ENCODE measurements at places on chromosomes 2 and 18.

DNA sequence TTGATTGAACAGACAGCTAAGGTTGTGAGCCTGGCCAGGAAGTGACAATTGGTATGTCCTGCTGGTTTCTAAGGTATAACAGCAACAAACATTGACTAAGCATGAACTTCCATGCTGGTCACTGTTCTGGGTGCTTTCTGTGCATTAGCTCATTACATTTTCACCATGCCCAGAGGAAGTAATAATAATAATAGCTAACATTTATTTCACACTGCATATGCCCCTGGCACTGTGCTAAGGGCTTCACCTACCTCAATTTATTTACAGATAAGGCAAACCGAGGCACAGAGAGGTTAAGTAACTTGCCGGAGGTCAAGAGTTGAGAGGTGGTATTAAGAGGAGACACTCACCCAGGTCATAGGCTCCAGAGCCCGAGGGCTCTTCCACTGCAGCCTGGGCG lies 113.6 kb downstream of the PDCL3 start:
- DNase-seq = no peak

GRCh38 chr2:85537600-85538506 lies 1.1 kb upstream of the MAT2A start:
- DNase-seq = peak; percentile 7

GRCh38 chr2:65877331-65878010 lies 445.1 kb upstream of the SPRED2 start:
- DNase-seq = no peak

DNA sequence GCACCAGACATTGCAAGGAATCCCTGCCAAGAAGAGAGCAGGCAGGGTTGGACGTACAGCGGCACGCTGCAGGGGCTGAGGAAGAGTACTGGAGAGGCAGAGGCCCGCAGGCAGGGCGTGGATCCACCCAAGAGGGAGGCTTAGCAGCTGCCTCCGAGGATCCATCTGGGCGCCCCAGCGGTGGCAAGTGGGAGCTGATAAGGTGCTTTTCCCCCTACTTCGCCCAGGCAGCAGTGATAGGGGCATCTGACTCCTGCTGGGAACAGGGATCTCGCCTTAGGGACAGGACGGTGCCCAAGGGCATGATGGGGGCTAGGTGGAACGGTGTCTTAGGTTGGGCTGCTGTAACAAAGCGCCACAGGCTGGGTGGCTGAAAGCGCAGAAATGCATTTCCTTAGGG lies 67.4 kb upstream of the HS6ST1 start:
- no peak for DNase-seq
